ENCODE measurements at places on chromosomes 11 and 22.

GRCh38 chr11:107770551-107770951 is 58.7 kb upstream of the SLN start:
- no peak for DNase-seq

DNA sequence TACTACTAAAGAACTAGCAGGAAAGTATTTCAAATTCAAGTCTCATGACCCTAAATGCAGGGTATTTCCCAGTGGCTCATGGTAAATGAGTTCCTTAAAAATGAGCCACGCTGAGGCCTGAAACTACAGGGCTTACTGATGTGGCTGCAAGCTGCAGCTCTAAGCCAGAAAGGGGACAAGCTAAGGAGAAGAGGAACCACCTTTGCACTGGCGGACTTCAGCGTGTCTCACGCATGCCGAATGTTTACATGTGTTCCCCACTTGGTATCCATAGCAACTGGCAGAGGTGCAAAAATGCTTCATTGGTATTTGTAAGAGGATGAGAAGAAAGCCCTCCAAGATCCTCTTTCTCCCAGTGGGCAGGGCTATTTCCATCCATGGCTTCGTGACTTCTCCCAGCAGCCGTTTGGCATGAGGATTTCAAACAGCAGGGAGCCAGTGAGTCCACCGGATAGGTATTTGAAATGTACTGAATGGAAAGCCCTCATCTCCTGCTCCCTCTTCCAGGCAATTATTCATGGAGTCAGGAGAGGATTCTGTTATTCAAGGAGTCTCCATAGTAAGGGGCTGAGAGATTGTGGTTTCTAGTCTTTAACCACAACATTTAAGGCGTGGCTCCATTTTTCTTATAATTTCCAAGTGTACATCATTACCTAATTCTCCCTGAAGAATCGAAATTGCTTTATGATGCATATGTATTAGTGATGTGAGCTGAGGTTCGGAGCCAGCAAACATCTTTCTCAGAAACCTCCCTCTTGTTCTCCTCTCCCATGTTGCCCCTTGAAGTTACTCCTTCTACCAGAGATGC is 55.3 kb upstream of the CD44 start:
- peak; percentile 47 for DNase-seq

- DNase-seq = no peak
Measured at GRCh38 chr11:75096456-75097172, at the start of gene OR2AT4. TSS of gene OR2AT4 (minus strand) at chr11:75096876.

GRCh38 chr11:18936002-18936673 is 3.1 kb downstream of the MRGPRX1 start:
- no peak for DNase-seq

DNA sequence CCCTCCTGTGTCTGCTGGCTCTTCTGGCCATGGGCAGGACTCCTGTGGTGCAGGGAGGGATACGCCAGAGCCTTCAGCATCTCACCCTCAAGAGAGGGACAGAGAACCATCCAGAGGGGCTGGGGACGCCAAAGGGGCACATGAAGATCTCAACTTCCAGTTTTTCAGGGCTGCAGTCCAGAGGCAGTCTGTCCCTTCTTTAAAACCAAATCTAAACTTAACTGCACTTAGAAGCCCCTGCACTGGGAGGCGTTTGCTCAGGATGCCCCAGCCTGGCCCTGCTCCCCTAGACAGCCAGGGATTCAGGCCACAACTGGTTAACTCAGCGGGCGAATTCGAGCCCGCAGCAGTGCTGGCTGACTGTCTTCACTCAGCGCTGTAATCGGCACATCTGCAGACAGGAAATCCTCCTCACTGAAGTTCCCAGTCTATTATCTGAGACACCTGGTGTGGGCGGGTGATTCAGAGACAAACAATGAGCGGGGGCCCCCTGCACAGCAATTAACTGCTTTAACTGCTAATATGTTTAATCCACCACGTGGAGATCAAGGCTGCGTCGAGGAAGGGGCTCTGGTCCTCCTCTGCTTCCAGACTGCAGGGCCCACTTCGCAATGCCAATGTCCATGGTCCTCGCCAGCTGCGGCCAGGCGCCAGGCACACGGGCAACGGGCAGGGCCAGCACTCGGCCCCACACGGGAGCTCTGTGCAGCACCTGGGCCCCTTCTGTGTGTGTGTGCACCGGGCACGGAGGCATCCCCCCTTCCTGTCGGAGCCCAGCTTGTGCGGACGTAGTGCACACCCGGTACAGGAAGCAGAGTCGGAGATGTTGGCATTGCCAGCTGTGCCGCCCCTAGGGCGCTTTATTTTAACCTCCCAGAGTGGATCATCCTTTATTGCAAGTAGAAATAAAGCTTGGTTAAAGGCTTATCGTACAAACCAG is 36.9 kb upstream of the GNB1L start:
- DNase-seq = peak; percentile 72

- no peak for DNase-seq
Measured at GRCh38 chr11:65128182-65129145, 5.9 kb downstream of the SYVN1 start.
